K562 (cell line): ENCODE measurements at places on chromosomes 6 and 20. TPM values are rescaled to one million over a fixed set of nuclear protein-coding genes. Genes with fewer than 3 reads are reported as not detected.

GTSF1L gene
- total RNA-seq: not detected in 2 replicates

GRM4 gene
- not detected in 2 replicates for total RNA-seq

DNA sequence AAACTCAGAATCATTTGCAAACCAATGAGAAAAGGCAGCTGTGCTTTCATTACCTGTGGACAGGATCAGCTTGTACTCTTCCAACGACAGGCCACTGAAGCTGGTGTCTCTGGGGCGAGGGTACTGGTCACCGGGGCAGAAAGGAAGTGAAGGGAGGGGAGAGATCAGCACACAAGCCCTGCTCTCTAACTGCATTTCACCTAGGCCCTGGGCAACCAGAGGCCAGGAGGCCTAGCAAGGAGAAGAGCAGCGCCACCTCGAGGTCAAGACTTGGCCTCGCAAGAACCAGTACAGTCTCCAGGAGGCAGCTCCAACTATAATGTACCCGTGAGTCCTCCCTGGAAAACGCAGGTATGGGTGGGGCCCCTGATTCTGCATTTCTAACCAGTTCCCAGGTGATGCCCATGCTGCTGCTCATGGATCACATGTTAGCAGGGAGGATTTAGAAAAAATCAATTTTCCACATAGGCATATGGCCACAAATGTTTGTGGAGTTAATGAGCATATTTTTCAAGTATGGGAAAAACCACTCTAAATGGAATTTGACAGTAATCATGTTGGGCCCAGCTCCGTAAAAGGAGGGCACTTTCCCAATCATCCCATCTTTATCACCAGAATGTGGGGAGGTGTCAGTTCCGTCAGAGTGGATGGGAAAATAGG is 11.0 kb downstream of the UQCC2 start:
- peak; percentile 78 for DNase-seq

- DNase-seq: peak; percentile 81
Observed at GRCh38 chr6:27617700-27618689, 145.1 kb upstream of the ZNF184 start.
